ENCODE measurements at places on chromosomes 12 and 14.

DNA sequence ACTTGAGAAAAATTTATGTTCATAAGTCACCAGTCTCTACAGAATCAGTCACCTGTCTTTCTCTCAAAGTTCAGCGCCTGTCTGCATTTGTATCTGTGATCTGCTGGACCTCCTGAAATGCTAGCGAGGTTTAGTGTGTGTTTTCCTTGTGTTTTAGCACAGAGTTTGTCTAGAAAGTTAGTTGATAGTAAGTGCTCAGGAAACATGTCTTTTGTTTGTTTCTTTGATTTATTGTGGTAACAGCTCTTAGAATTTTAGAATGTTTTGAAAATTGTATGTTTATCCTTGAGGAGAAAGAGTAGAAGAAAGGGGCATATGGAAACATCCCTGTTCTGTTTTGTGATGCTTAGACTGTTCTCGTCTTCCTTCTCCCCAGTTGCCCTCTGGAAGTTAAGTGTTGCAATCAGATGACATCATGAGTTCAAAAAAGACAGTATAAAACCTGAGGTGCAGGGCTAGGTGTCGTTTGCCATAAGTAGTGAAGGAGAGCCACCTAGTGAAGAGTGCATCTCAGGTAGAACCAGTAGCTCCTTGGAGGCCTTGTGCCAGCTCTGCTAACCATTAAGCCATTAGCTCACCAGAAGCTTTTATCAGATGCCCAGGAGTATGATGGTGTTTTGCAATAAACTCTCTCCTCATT, 44.8 kb downstream of the FBXW8 start:
- peak; percentile 91 for DNase-seq

- no peak for DNase-seq
Observed at GRCh38 chr12:66624806-66625205, 54.1 kb downstream of the GRIP1 start.

GRCh38 chr14:104973135-104973384, 5.1 kb downstream of the AHNAK2 start:
- no peak for DNase-seq

DNA sequence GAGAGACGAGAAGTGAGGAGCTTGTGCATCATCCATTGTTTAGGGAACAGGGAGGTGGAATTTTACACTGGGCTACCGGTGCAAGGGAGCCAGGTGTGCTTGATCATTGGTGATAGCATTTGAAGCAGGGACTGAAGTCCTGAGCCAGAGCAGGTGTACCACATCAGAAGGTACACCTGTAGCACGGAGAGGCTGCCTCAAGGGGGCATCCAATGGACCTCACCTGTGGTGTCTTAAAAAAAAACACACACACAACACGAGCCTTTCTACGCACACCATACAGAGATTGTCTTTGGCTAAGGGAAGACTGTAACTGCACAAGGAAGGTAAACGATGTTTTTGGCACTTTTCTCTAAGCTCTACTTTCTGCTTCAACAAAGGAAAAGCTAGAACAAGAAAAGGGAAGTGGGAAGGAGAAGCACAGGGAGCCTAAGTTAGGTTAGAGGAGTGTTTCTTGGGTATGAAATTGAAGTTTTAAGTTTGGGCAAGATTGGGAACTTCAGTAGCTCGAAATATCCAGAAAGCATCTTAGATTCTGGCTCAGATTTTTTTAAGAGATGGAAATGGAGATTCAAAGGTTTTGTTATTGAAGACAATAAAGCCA, 334.3 kb upstream of the FBXO33 start:
- no peak for DNase-seq

GRCh38 chr12:75751769-75752471, 240.5 kb upstream of the KRR1 start:
- DNase-seq = no peak

DNA sequence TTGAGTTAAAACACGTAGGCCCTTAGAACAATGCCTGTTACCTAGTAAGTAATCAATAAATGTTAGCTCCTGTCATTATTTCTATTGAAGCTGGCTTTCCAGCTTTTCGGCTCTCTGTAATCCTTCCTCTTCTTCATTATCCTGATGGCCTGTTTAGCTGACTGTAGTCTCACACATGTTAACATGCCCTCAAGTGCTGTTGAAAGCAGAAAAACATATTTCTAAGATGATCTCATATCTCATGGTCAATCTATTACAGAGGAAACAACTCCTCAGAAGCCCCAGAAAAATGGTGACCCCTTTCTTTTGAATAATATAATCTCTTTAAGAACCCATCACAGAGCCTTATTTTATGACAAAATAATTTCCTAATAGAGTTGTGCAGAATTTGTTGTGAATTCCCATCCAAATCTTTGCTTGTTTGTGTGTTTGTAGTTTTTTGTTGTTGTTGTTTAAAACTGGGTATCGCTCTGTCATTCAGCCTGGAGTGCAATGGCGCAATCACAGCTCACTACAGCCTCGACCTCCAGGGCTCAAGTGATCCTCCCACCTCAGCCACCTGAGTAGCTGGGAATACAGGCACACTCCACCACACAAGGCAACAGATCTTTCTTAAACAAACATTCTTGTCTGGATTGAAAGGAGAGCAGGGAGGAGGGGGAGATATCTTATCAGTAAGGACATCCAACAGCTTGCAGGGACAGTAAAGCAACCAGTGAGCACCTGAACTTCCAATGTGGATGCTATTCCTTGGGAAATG, 242.5 kb upstream of the CAND1 start:
- no peak for DNase-seq

GRCh38 chr12:75996861-75997447, 34.6 kb downstream of the PHLDA1 start:
- DNase-seq = no peak

All from LNCaP clone FGC (cell line).